ENCODE measurements at places on chromosomes 2 and 18. TPM values are rescaled to one million over a fixed set of nuclear protein-coding genes. Genes with fewer than 3 reads are reported as not detected.

GPR39 gene
- polyA plus RNA-seq: not detected

LHCGR gene
- polyA plus RNA-seq: 4.3 TPM

CEP192 gene
- polyA plus RNA-seq: 7.5 TPM

SLC16A14 gene
- polyA plus RNA-seq: 0.88 TPM

MRO gene
- 0.67 TPM for polyA plus RNA-seq

RPS27A gene
- 1,338 TPM for polyA plus RNA-seq
